Mammary epithelial cell (primary cell): ENCODE measurements at places on chromosomes 16 and 17. TPM values are rescaled to one million over a fixed set of nuclear protein-coding genes. Genes with fewer than 3 reads are reported as not detected.

DNA sequence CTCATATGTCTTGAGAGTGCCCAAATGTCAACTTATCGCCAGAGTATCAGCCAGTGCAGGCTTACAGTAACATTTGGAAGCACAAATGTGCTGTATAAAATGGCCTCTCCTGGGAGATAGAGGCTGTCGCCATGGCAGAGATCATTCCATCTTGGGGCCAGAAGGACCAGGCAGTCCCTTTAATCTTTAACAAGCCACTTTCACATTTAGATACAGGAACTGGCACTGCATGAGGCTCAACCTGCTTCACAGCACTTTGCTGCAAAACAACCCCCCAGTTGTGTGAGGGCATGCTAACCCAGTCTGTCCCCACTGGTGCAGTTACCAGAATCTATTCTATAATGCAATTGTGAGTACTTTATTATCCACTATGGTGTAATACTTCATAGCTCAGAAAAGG is 4.7 kb upstream of the RFFL start:
- DNase-seq, result no peak

GRCh38 chr16:81917375-81917774 is 93.9 kb downstream of the SDR42E1 start:
- no peak for DNase-seq

The SMIM36 gene
- total RNA-seq, result not detected in 2 replicates

DNA sequence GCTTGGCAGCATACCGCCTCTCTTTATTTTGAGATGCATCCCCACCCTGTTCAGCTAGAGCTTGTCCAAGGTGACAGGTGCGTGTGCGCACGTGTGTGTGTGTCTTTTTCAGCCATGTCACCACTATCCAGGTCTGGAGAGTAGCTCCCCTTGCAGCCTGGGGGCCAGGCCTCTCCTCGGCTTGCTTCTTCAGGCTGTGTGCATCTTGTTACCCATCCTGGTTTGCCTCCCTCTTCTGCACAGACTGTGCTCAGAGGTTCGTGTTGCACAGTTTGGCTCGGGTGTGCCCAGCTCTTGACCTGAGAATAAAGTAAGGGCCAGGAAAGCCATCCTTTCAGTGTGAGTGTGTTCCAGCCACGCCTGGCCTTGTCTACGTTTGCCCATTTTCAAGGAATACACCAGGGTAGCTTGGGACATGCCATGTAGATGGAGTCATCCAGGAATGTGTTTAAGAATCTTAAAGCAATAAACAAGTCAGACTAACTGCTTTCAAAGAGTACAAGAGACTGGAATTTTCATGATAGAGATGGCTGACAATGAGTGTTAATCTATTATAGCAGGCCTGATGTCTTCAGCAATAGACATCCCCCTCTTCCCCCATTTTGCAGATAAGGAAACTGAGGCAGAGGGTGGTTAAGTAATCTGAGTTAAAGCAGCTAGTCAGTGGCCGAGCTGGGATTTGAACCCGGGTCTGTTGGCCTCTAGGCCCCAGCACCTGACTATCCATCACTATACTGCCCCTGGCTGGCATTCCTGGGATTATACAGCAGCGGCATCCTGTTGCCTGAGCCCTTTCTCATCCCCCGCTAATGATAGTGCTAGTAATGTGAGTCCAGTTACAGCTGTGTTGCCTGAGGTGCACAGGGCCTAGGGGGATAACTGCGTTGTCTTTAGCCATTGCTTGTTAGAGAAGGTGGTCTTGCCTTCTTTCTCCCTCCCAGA is 77.9 kb downstream of the KSR1 start:
- peak; percentile 57 for DNase-seq

The RILP gene
- 2.2 and 5.1 TPM in 2 replicates for total RNA-seq

GRCh38 chr16:80962879-80963278 is 43.8 kb downstream of the CMC2 start:
- DNase-seq, result no peak

DNA sequence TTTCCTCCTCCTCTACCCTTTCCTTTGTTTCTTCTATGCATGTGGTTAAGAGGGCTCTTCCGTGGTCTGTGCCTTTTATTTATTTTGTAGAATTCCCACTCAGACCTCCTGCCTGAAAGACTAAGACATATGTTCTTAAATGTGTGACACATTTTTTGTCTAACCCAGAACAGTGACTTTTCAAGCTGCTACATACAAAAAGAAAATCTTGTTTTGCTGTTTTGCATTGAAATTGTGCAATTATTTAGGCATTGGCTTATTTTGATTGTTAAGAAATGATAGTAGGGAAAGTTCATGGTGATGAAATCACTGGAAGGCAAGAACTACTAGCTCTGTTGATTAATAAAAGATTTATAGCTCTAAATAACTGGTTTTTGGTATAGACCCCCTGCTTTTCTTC is 76.8 kb downstream of the TUBD1 start:
- no peak for DNase-seq

DNA sequence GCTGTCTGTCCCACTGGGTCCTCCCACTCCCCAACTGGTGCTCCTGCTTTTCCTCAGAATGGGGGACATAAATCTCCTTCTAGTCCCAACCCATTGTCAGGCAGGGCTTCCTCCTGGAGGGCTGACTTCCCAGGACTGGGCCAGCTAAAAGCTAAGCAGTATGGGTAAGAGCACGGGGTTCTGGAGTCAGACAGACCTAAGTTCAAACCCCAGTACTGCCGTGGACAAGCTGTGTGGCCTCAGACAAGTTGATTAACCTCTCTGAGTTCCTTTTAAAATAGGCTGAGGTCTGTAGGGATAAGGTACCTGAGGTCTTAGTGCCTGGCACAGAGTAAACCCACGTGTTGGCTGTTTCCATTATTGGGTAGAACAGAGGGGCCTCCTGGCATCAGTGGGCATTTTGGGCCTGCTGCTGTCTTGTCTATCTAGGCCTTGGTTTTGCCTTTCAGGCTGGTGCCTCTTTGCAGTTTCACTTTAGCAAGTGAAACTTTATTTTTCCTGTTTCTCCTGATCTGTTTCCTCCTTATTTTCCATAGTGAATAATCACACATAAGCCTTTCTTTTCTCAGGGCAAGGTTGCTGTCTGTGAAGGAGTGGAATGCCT is 114.6 kb downstream of the PRKCB start:
- no peak for DNase-seq

GRCh38 chr16:27248036-27248435 is 20.5 kb downstream of the NSMCE1 start:
- no peak for DNase-seq

The DCUN1D3 gene
- total RNA-seq, result 25.0 TPM

- DNase-seq, result no peak
Measured at GRCh38 chr16:72896485-72897118, 151.3 kb downstream of the ZFHX3 start.

GRCh38 chr17:16442594-16443510 is 27.5 kb downstream of the TRPV2 start:
- DNase-seq, result no peak

The NOB1 gene
- total RNA-seq, result 30.7 TPM

DNA sequence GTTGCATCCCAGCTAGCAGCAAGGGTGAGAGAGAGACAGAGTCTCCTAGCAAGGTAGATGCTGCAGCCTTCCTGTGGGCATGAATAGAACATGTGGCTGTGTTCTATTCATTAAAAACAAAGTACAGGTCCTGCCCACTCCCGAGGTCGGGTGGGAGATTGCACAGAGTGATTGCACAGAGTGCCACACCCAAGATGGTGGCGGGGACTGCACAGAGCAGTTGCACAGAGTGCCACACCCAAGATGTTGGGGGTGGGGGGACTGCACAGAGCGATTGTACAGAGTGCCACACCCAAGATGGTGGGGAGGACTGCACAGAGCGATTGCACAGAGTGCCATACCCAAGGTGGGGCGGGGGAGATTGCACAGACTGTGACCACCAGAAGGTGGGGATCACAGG is 410.8 kb upstream of the EEF2KMT start:
- DNase-seq, result no peak
